Hippocampal formation (tissue), 2 donors: ENCODE measurements at places on chromosomes 2 and 18.

- no peak for DNase-seq
These were observed 217.1 kb downstream of the MREG start for GRCh38 chr2:215796140-215796855.

DNA sequence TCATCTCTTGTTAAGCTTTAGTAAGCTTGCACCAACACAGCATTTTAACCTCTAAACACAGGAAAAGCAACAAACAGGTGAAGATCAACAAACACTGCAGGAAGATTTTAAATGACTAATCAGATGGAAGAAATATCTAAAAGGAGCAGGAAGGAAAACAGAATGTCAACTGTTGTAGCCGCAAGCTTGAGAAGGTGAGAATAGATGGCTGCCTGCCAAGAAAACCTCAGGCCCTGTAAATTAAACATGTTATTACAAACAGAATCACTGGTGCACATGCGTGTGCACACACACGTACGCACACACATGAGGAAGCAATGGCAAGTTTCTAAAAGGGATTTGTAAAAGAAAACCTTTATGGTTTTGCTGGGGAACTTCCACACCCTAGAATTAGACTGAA, 257.8 kb upstream of the GALNT5 start:
- DNase-seq: no peak

DNA sequence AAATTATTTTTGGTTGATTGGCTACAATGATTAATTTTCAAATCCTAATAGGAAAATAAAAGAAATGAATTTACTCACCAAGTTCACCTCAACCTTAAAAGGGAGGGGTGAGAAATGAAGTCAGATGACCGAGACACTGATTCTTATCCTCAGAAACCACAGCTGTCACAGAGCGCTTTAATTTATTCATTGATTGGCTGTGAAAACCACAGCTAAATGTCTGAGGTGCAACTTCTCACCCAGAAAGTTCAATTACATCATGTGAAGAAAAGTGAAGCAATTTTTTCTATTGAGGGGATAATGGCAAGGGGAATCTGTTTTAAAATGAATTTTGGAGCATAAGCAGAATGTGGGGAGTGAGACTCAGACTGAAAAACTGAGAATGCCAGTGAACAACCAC, 128.4 kb downstream of the RNF152 start:
- no peak for DNase-seq

- DNase-seq: no peak
These were observed 187.8 kb upstream of the SIX3 start for GRCh38 chr2:44753552-44754285.

DNA sequence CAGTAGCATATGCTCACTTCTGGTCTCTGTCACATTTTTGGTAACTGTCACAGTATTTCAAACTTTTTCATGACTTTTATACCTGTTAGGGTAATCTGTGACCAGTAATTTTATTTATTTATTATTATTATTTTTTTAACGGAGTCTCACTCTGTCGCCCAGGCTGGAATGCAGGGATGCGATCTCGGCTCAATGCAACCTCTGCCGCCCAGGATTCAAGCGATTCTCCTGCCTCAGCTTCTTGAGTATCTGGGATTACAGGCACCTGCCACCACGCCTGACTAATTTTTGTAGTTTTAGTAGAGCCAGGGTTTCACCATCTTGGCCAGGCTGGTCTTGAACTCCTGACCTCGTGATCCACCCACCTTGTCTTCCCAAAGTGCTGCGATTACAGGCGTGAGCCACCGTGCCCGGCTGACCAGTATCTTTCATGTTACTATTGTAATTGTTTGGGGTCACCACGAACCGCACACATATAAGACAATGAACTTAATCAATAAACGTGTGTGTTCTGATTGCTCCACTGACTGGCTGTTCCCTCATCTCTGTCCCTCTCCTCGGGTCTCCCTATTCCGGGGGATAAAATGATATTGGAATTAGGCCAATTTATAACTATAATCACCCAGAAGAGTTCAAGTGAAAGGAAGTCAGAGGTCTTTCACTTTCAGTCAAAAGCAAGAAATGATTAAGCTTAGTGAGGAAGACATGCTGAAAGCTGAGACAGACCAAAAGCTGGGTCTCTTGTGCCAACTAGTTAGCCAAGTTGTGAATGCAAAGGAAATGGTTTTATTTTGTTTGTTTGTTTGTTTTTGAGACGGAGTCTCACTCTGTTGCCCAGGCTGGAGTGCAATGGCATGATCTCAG, 22.9 kb downstream of the TGIF1 start:
- no peak for DNase-seq

- no peak for DNase-seq
These were observed 90.9 kb downstream of the PLA2R1 start for GRCh38 chr2:159971365-159972152.

DNA sequence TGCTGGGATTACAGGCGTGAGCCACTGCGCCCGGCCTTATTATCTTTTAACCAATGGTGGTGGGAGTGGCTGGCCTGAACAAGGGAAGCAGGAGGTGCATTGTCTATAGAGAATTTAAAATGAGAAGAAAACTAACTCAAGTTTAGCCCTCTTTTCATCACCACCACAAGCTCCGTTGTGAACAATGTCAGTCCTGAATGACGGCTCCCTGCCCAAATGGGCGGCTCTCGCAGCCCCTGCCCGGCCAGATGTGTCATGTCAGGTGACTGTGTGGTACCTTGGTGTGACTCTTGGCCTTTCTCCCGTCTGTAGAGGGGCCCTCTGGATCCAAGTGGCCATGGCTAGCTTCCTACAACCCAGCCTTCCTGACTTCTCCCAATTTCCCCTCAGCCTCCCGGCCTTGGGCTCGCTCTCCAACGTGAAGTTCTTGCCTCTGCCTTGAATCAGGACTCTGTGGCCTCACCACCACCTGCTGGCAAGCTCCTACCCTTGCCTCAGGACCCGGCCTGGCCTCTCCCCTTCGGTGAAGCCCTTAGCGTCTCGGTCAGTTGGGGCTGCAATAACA, 67.6 kb downstream of the LONRF2 start:
- no peak for DNase-seq

- DNase-seq: peak; percentile 2
These were observed 86.5 kb downstream of the LRP2 start for GRCh38 chr2:169275696-169276444.

GRCh38 chr2:233489666-233490065, 76.9 kb downstream of the USP40 start:
- peak; percentile 6 for DNase-seq

- peak; percentile 66 for DNase-seq
These were observed 96.0 kb downstream of the INHBB start for GRCh38 chr2:120441744-120442471.

DNA sequence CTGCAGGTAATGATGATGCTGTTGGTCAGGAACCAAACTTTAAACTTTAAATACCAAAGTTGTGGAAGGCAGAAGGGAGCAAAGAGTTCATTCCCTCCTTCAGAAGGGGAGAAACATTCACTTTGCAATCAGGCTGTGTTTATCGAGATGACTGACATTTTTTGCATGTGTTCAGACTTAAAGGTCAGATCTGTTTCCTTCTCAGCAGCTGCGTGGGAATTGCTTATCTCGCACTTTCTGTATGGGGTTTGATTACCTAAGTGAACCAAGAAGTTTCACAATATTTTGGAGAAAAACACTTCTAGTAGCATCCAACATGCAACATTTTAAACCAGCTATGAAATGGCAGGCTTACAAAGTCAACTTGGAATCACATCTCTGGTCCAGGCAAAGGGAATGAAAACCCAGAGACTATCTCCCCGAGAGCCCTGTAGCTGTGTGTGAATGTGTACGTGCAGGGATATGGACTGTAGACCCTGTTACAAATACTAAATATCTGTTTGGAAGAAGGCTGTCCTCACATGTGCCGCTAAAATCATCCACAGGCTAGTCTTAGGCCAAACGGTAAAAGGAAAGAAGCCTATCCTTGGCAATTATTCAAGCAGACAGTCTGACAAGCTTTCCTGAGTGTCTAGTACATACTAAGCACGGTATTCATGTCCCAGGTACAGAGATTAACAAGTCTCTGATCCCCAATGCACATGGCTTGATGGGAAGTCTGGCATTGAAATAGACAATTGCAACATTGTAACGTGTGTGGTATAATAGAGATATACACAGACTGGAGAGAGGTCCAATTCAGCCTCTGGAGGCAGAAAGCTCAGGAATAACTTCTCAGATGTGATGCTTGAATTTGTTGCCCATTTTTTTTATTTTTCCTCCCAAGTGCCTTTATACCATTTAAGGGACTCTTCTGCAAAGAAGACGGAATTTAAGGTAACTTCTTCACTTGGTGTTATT, 483.1 kb downstream of the DPP10 start:
- DNase-seq: no peak

GRCh38 chr2:217418090-217418489, 558.2 kb upstream of the TNP1 start:
- DNase-seq: no peak
